ENCODE measurements at places on chromosomes 2 and 18.
A peak's percentile ranks its signal among the peaks of the same experiment; 100 is the strongest.

- DNase-seq, result no peak
Observed at GRCh38 chr18:10376731-10377130, 77.7 kb upstream of the APCDD1 start.

- DNase-seq, result no peak
Observed at GRCh38 chr2:26344581-26345282, 1.2 kb upstream of the SELENOI start.

GRCh38 chr2:97348265-97348664 is 235.3 kb downstream of the ANKRD36 start:
- no peak for DNase-seq

- no peak for DNase-seq
Observed at GRCh38 chr2:191410646-191411436, 165.6 kb downstream of the MYO1B start.

GRCh38 chr2:9385841-9386240 is 37.5 kb downstream of the ITGB1BP1 start:
- no peak for DNase-seq

DNA sequence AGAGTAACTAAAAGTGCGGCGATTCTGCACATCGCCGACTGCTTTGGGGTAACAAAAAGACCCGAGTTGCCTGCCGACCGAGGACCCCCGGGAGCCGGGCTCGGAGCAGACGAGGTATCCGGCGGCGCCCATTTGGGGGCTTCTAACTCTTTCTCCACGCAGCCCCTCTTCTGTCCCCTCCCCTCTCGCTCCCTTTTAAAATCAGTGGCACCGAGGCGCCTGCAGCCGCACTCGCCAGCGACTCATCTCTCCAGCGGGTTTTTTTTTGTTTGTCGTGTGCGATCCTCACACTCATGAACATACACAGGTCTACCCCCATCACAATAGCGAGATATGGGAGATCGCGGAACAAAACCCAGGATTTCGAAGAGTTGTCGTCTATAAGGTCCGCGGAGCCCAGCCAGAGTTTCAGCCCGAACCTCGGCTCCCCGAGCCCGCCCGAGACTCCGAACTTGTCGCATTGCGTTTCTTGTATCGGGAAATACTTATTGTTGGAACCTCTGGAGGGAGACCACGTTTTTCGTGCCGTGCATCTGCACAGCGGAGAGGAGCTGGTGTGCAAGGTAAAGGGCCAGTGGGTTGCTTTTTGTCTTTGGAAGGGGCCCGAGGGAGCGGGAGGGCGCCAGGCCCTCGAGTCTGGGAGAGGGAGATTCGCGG is 1.4 kb downstream of the TRIB2 start:
- DNase-seq, result peak; percentile 32

Data from germinal center (tissue), 1 donor.